ENCODE measurements at places on chromosomes 6 and 20.

DNA sequence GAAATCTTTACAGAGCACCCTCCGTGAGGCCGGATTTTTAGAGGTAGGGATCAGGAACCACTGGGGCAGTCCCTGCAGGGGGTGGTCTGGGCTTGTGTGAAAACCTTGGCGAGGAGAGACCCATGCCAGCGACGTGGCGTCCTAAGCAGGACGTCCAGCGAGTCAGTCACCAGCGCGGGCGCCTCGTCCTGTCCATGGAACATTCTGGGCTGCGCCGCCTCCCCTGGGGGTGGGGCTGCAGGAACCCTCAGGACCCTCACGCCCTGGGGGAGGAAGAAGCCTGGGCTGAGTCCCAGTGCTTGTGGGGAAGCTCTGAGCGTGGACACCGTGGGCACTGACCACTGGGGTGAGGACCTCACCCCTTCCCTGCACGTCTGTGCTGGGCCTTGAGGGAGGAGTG lies 25.7 kb upstream of the DACT2 start:
- no peak for DNase-seq

DNA sequence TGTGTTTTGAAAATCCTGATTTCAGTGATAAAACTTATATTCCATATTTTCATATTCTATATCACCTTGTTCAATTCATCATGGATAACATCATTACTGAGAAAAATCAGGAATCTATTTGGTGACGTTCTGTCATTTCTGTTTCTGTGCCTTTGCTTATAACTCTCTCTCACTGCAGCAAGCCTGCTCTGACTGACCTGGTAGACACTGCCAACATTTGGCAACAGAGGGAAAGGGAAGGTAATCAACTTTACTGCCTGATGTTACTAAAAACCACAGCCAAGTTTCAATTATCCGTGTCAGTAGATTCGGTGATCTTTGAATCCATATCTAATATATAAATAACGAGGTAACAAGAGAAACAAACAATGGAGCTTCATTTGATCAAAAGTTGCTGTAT lies 501.9 kb downstream of the LMBRD1 start:
- DNase-seq, result no peak

GRCh38 chr6:1630771-1631217 lies 21.1 kb downstream of the FOXC1 start:
- no peak for DNase-seq

- no peak for DNase-seq
Measured at GRCh38 chr6:157724138-157724820, 98.8 kb upstream of the SNX9 start.

DNA sequence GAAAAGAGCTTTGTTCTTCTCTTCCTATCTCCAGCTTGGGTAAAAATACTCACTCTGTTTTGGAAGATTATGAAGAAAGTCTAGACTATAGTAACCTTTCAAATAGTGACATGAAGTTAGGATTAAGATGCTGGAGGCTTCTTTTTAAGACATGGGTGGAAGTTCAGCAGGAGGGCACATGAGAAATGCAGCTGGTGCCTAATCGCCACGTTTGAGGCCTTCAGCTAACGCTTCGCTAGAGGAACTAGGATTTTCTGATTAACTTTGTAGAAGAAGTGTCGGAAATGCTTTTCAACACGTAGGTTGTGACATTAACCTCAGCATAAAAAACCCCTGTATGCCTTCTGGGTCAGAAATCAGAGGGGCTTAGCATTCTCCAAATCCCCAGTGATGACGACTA lies 348.1 kb upstream of the MAP3K7 start:
- no peak for DNase-seq
